Esophagus squamous epithelium (tissue), 5 donors: ENCODE measurements at places on chromosomes 5 and 9.

DNA sequence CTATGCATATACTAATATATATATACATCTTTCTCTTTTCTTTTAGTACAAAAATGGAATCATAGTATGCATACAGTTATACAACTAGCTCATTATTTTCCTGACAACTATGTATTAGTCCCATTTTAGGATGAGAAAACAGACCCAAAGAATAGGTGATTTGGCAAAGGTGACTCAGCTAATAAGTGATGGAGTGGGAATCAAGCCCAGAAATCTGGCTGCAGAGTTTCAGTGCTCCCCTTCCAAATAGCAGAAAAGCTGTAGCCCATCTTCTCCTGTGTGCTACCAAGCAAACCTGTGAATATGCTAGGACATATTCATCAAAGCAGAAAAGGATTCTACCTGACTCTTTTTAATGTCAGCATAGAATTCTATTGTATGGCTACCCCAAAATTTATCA lies 114.7 kb downstream of the ARL15 start:
- no peak for DNase-seq
- H3K4me1 ChIP-seq = peaks cover 3% of the 10 kb centered on the region
- H3K36me3 ChIP-seq = no peaks in the 10 kb centered on the region
- no peaks in the 10 kb centered on the region for H3K27me3 ChIP-seq
- H3K27ac ChIP-seq = no peak overlapping the region
- no peak overlapping the region for H3K4me3 ChIP-seq

GRCh38 chr9:94922098-94922607 lies 195.7 kb downstream of the AOPEP start:
- no peak overlapping the region for H3K4me3 ChIP-seq
- peaks cover 44% of the 10 kb centered on the region for H3K4me1 ChIP-seq
- no peaks in the 10 kb centered on the region for H3K27me3 ChIP-seq
- no peaks in the 10 kb centered on the region for H3K36me3 ChIP-seq
- peak overlapping the region; percentile 90 for H3K27ac ChIP-seq

GRCh38 chr9:38284039-38284575 lies 108.4 kb upstream of the ALDH1B1 start:
- no peaks in the 10 kb centered on the region for H3K36me3 ChIP-seq
- H3K4me3 ChIP-seq = no peak overlapping the region
- no peak for DNase-seq
- H3K4me1 ChIP-seq = no peaks in the 10 kb centered on the region
- no peak overlapping the region for H3K27ac ChIP-seq

GRCh38 chr9:106708475-106709146 lies 154.4 kb upstream of the ZNF462 start:
- no peaks in the 10 kb centered on the region for H3K27me3 ChIP-seq
- H3K36me3 ChIP-seq = no peaks in the 10 kb centered on the region
- H3K27ac ChIP-seq = no peak overlapping the region
- DNase-seq = no peak

- DNase-seq = no peak
- H3K27me3 ChIP-seq = no peaks in the 10 kb centered on the region
- no peaks in the 10 kb centered on the region for H3K36me3 ChIP-seq
- no peaks in the 10 kb centered on the region for H3K4me1 ChIP-seq
- H3K4me3 ChIP-seq = no peak overlapping the region
- H3K27ac ChIP-seq = no peak overlapping the region
These were observed 1184.8 kb downstream of the DTWD2 start for GRCh38 chr5:117803533-117803932.

- H3K4me1 ChIP-seq = no peaks in the 10 kb centered on the region
- no peaks in the 10 kb centered on the region for H3K27me3 ChIP-seq
- DNase-seq = no peak
- no peak overlapping the region for H3K4me3 ChIP-seq
- H3K36me3 ChIP-seq = no peaks in the 10 kb centered on the region
- no peak overlapping the region for H3K27ac ChIP-seq
These were observed 34.2 kb downstream of the CDK7 start for GRCh38 chr5:69268899-69269298.

DNA sequence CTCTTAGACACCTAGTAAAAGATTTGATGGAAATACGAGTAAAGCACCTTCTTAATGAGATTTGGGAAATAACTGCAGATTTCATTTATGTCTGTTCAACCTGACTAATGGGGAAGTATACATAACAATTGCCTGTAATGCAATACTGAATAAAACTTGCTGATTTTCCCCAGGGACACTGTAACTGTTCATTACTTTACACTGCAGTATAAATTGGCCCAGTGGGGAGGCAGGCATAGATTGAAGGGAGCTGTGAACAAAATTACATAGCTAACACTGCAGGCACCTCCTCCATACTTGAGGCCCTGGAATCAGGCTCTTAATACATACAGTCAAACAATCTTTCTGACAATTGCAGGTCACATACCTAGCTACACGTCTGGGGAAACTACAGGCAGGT lies 216.2 kb downstream of the PTPRD start:
- H3K36me3 ChIP-seq = no peaks in the 10 kb centered on the region
- H3K27ac ChIP-seq = no peak overlapping the region
- H3K4me3 ChIP-seq = no peak overlapping the region
- no peaks in the 10 kb centered on the region for H3K27me3 ChIP-seq

- H3K36me3 ChIP-seq = peaks cover 49% of the 10 kb centered on the region
- H3K27me3 ChIP-seq = no peaks in the 10 kb centered on the region
- no peak overlapping the region for H3K4me3 ChIP-seq
- no peak for DNase-seq
- no peaks in the 10 kb centered on the region for H3K4me1 ChIP-seq
These were observed 42.8 kb downstream of the CAMSAP1 start for GRCh38 chr9:135864447-135865049.

DNA sequence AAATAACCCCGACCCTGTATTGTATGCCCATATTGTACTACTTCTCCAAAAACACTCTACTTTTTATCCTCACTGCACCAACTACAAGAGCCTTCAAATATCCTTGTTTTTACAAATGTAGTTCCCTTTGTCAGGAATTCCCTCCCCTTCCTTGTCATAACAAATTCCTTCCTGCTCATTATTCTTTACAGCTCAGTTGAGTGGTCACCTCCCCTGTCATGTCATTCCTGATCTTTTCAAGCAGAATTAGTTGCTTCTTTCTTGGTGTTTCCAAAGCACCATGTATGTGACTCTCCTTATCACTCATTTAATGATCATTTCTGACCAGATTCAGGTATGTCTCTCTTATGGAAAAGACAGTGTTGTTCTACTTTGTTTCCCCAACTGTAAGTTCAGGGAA lies 194.2 kb upstream of the SMC2 start:
- no peaks in the 10 kb centered on the region for H3K4me1 ChIP-seq
- no peaks in the 10 kb centered on the region for H3K27me3 ChIP-seq
- DNase-seq = no peak
- no peak overlapping the region for H3K4me3 ChIP-seq
- H3K27ac ChIP-seq = no peak overlapping the region

GRCh38 chr5:74946471-74946870 lies 80.3 kb upstream of the FAM169A start:
- no peaks in the 10 kb centered on the region for H3K36me3 ChIP-seq
- no peak overlapping the region for H3K27ac ChIP-seq
- DNase-seq = no peak
- no peaks in the 10 kb centered on the region for H3K27me3 ChIP-seq
- no peak overlapping the region for H3K4me3 ChIP-seq

DNA sequence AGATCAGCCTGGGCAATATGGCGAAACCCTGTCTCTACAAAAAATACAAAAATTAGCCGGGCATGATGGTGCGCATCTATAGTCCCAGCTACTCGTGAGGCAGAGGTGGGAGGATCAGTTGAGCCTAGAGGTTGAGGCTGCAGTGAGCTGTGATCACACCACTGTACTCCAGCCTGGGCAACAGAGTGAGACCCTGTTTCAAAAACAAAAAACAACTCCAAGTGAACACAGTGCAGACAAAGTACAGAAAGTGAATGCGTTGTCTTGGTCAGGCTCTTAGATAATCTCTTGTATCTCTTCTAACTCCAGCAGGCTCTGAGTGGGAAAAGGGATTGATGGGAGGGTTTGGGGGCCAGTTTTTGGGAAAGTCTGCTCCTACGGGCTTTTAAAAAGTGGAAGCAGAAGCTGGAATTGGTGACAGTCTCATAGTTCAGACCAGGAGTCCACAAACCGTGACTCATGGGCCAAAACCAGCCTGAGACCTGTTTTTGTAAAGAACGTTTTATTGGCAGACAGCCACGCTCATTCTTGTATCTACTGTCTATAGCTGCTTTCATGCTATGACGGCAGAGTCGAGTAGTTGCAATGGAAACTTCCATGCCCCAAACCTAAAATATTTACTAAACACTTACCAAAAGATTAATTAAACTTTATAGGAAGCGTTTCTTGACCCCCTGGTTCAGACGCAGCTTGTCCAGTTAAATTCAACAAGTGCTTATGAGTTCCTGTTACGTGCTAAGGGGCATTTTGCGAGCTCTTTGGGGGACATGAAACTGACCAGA lies 32.9 kb downstream of the NDST1 start:
- DNase-seq = no peak
- peaks cover 96% of the 10 kb centered on the region for H3K36me3 ChIP-seq
- peaks cover 52% of the 10 kb centered on the region for H3K4me1 ChIP-seq

DNA sequence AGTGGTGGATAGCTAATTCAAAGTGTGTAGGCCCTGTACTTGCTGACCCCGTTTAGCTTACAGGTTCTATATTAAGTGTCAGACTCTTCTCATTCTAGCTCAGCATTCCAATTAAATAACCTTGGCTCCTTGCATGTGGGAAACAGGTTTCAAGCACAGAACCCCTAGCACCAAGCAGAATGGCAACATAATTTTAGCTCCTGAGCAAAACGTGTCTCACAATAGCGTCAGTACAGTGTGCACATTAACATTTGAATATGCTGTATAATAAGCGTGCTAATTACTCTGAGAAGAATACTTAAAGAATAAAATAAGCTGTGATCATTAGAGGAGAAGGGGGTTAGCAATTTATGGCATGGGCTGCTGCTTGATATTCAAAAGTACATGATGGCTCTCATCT lies 21.0 kb upstream of the ANP32B start:
- H3K27ac ChIP-seq = no peak overlapping the region
- no peaks in the 10 kb centered on the region for H3K4me1 ChIP-seq
- H3K4me3 ChIP-seq = no peak overlapping the region
- DNase-seq = no peak
- H3K36me3 ChIP-seq = no peaks in the 10 kb centered on the region

- DNase-seq = no peak
- peak overlapping the region; percentile 79 for H3K27ac ChIP-seq
- no peaks in the 10 kb centered on the region for H3K27me3 ChIP-seq
These were observed 3.2 kb downstream of the NEK6 start for GRCh38 chr9:124260769-124261603.

- DNase-seq = no peak
- H3K27ac ChIP-seq = no peak overlapping the region
- H3K4me3 ChIP-seq = no peak overlapping the region
- H3K4me1 ChIP-seq = no peaks in the 10 kb centered on the region
These were observed 46.7 kb downstream of the RASGEF1C start for GRCh38 chr5:180162304-180162661.

DNA sequence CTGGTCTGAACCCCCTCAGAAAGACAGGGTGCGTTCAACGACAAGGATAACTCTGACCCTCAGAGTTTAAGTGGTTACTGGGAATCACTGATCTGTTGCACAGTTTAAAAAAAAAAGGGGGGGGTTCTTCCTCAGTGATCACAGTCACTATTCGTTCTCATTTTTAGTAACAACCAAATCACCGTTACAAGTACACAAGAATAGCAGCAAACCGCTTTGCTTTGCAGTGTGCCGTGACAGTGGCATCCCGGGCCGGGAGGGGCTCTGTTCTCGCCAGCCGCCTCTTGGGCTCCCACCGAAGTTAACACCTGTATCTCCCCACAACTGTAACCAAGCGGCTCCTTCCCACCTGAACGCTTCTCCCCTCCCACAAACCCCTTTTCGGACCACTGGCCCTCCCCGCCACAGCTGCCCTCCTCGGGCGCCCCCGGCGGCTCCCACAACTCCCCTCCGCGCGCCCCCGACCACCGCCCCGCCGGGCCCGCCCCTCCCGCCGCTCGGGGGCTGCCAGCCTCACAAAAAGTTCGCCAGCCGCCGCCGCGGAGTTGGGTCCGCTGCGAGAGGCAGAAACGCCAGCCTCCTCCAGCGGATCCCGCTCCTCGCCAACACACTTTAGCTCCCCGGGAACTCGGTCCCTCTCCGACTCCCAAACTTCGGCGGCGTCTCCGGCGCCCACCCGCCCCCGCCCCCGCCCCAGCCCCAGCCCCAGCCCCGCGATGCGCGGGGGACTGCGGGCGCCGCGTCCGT lies 1.2 kb downstream of the SSBP2 start:
- DNase-seq = peak; percentile 6
- peak overlapping the region; percentile 99 for H3K27ac ChIP-seq
- H3K36me3 ChIP-seq = no peaks in the 10 kb centered on the region
- no peaks in the 10 kb centered on the region for H3K27me3 ChIP-seq
- H3K4me3 ChIP-seq = peak overlapping the region; percentile 81

DNA sequence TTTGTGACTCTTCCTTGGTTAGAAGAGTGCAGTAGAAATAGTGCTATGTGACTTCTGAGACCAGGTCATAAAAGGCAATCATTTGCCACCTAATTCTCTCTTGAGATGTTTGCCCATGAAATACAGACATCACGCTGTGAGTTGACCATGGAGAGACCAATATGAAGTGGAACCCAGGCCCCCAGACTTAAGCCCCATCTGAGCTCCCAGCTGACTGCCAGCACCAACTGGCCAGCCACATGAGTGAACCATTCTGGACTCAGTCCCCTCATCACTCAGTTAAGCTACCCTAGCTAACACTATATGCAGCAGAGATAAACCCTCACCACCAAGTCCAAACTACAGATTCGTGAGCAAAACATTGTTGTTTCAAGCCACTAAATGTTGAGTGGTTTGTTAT lies 60.7 kb upstream of the NIPBL start:
- H3K27me3 ChIP-seq = no peaks in the 10 kb centered on the region
- H3K4me1 ChIP-seq = no peaks in the 10 kb centered on the region
- no peak overlapping the region for H3K27ac ChIP-seq
- no peak overlapping the region for H3K4me3 ChIP-seq

DNA sequence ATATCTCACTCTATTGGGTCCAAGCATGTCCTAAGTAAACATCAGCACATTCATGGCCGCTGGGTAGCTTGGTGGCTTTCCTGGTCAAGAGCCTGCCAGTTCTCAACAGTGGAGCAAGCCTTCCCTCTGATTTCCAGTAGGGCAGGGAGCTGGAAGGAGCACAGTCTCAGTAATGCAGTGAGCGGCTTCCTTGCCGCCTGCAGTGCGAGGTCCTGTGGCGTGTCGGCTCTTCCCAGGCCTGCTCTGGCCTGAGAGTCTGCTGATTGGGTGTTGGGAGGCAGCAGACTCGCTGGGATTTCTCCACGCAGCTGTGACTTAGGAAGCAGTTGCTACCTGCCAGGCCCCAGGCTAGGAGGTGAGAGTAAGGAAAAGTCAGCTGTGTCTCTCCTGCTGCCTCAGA lies 51.3 kb downstream of the SPTAN1 start:
- H3K36me3 ChIP-seq = peaks cover 100% of the 10 kb centered on the region
- H3K4me3 ChIP-seq = no peak overlapping the region
- peaks cover 19% of the 10 kb centered on the region for H3K4me1 ChIP-seq
- no peak for DNase-seq
- no peaks in the 10 kb centered on the region for H3K27me3 ChIP-seq
